Immature natural killer cell (primary cell): ENCODE measurements at places on chromosomes 2 and 18.

DNA sequence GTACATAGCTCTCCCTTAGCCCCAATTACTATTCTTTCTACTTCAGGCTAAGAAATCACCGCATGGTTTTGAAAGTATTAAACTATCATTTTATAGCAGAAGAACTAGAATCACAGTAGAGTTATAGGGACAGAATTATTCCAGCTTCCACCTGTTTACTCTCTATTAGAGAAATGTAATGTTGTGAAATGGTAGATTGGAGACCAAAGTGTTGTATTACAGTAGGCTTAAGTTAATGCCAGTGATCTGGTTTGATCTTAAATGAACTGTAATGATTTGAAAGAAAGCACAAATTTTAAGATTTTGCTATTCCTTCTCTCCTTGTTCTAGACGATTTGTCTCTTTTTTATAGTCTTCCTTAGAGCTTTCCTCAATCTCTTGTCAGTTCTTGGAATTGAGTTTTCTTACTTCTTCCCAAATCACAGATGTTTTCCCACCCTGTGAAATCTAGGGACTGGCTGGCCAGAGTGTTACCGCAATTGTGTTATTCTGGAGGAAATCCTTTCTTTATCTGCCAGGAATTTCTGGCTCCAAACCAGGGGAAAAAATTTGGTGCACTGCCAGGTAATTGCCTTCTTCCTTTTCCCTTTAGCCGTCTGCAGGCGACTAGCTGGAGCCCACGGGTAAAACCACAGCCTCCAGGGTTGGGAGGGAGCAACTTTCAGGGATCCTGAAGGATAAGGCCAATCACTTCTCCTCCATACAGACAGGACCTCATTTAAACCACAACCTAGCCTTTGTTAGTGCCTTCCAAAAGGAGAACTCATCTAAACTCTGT, 51.7 kb downstream of the NOP58 start:
- DNase-seq = no peak

GRCh38 chr2:9347411-9347881, 75.9 kb downstream of the ITGB1BP1 start:
- no peak for DNase-seq

GRCh38 chr2:136527560-136527959, 237.8 kb upstream of the THSD7B start:
- no peak for DNase-seq

GRCh38 chr2:149050188-149050587, 11.7 kb downstream of the LYPD6B start:
- DNase-seq = no peak

DNA sequence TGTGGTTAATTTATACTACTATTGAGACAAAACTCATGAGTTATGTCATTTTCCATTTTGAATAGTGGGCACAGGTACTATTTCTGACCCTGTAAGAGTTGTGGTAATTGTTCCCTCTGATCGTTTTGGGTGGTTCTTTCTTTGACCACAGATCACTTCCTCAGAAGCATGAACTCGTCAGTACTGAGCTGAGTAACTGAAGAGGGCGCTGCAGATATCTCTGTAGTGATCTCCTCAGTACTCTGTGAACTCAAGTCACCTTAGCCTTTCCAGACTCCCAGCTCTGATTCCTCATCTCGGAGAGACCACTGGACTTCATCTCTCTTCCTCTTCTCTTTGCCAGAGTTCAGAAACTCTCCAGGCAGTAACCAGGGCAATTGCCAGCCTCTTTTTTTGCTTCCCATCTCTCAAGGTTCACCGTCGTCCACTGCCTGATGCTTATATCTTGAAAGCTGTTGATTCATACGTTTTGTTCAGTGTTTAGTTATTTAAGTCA, 9.4 kb upstream of the IL1RL1 start:
- peak; percentile 48 for DNase-seq

DNA sequence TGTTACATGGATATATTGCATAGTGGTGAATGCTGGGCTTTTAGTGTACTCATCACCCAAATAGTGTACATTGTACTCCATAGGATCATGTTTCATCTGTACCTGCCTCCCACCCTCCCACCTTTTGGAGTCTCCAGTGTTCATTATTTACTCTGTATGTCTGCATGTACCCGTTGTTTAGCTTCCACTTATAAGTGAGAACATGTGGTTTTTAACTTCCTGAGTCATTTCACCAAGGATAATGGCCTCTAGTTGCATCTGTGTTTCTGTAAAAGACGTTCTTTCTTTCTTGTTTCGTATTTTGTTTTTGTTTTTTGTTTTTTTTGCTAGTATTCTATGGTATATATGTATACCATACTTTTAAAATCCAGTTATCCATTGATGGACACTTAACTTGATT, 107.5 kb downstream of the MSTN start:
- no peak for DNase-seq

- no peak for DNase-seq
Observed at GRCh38 chr2:236671896-236672562, 102.4 kb downstream of the ACKR3 start.

DNA sequence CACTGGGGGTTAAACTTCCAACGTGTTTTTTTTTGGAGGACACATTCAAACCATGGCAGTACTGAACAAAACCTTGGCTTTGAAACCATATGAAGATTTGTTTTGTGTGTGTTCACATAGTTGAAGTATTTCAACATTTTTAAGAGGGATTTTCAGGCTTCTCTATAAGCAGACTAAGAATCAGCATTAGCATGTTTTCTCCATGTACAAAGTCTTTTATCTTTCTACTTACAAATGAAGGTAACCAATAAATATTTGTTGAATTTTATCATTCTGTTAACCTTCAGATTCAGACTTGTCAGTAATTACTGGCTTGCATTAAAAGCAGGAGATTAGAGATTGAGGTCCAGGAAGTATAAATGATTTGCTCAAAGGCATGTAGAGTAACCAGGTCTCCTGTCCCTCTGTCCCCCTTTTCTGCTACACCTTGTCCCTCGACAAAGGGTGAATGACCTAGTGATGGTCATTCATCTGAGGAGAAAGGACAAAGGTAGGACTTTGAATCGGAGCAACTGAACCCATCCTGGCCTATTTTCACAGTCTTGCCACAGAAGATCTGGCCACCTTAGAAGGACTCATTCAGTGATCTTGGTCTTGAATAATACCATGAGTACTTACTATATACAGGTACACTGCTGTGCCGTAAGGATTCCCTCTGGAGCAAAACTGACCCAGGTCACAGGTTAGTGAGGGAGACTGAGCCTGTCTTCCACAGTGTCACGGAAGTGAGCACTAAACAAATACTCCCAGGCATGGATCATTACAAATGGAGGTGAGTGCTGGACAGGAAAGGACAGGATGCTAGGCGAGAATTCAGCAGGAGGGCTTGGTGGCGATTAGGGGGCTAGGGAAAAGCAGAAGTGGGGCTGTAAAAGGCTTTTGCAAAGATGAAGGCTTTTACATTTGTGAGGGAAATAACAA, 2.2 kb upstream of the MYCN start:
- no peak for DNase-seq
